ENCODE measurements at places on chromosomes 13 and 19.

DNA sequence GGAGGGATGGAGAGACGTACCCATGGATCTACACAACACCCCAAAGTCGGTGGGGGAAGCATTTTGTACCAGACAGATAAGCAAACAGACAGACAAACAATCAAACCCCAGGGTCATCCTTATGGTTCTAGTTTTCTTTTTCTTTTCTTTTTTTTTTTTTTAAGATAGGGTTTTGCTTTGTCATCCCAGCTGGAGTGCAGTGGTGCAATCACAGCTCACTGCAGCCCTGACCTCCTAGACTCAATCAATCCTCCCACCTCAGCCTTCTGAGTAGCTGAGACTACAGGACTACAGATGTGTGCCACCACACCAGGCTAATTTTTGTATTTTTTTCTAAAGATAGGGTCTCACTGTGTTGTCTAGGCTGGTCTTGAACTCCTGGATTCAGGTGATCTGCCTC, 17.9 kb upstream of the FBL start:
- no peak for DNase-seq

- DNase-seq = no peak
Measured at GRCh38 chr19:35018379-35018778, 11.9 kb upstream of the SCN1B start.

- DNase-seq = no peak
Measured at GRCh38 chr13:44710576-44710975, 134.4 kb upstream of the TSC22D1 start.

DNA sequence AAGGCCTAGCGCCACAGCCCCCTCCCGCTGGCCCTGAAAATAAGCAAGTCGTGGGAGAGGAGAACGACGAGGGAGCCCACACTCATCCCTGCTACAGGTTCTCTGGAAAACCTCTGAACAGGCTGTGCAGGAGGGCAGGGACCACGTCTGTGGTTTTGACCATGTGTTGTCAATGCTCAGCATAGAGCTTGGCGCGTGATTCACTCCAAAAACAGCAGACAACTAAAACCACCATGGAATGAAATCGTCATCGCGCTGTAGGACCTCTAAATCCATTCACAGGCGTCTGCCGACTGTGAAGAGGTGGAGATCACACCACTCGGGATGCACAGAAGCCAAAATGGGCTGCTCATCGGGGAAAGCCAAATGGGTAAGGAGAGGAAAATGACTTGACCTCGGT, 121.3 kb downstream of the COL4A1 start:
- no peak for DNase-seq

GRCh38 chr19:35742121-35742724, at the start of gene IGFLR1:
Gene IGFLR1 (minus strand): TSS chr19:35742452. CDS start chr19:35741180, 1,272 bp downstream.
- DNase-seq = no peak

GRCh38 chr19:53942001-53942786, 20.5 kb upstream of the CACNG8 start:
- DNase-seq = no peak

DNA sequence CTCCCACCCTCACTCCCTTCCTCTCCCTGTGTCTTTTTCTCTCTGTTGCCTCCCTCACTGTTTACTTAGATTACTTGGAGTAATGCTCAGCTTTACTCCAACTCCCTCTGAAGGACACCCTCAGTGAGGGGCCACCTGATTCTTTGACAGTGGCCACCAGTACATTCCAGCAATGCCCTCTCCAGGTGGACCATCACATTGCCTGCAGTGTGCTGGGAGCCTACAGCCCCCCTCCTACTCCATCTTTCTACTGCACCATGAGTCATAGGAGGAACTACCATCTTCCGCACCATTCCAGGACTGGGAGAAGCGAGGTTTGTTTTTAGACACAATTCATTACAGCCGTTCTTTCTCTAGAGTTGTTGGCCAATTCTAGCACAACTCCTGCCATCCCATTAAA, 96.6 kb upstream of the POSTN start:
- DNase-seq = no peak

DNA sequence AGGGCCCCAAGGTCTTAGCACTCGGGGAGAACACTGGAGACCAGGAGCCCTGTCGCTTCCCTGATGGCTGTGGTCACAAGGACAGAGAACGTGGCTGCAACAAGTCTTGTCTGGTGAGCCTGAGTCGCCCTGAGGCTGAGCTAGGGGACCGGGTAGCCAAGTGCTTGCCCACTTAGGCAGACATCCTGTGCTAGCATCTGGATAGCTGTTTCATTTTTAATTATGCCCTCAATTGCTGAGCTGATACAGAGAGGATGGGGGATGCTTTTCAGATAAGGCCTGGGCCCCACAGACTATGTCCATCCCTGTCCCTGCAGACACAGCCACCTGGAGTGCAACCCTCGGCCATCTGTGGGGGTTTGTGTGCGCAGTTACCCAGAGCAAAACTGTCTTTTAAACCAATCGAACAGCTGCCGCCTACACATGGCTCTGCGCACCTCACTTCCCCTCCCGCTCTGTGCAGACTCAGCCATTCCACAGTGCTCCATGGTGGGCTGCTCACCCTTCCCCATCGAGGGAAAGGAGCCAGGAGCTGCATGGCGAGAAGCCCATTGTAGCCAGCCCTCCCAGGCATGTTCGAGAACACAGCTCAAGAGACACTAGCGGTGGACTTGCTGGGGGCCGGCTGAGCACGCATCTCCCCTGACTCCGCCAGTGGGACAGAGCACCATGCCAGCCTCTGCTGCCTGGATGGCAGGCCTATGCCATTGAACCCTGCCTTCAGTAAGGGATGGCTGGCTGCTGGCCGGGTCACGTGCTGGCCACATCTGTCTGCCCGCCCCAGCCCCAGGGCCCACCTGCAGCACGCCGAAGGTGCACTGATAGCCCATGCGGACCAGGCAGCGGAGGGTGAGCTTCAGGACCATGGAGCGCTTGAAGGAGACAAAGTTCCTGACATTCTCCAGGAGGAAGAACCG, 19.4 kb upstream of the EIF3G start:
- DNase-seq = no peak

DNA sequence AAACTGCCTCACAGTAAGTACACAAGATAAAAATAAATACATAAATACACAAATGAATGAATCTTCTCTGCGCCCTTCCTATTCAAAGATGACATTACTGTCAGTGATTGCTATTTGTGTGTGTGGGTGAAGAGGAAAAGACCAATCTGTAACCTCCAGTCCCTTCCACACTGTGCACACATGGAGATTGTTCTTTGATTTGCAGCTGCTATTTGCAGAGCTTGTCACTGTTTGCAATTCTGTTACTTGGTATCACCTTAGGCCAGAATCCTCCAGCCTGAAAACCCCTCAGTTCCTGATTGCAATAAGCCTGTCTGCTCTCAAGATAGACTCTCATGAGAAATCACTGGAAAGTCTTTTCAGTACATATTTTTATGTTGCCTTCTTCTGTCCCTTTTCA, 1314.9 kb downstream of the PCDH9 start:
- DNase-seq = no peak

GRCh38 chr19:13398780-13399726, 107.2 kb downstream of the CACNA1A start:
- DNase-seq = no peak

DNA sequence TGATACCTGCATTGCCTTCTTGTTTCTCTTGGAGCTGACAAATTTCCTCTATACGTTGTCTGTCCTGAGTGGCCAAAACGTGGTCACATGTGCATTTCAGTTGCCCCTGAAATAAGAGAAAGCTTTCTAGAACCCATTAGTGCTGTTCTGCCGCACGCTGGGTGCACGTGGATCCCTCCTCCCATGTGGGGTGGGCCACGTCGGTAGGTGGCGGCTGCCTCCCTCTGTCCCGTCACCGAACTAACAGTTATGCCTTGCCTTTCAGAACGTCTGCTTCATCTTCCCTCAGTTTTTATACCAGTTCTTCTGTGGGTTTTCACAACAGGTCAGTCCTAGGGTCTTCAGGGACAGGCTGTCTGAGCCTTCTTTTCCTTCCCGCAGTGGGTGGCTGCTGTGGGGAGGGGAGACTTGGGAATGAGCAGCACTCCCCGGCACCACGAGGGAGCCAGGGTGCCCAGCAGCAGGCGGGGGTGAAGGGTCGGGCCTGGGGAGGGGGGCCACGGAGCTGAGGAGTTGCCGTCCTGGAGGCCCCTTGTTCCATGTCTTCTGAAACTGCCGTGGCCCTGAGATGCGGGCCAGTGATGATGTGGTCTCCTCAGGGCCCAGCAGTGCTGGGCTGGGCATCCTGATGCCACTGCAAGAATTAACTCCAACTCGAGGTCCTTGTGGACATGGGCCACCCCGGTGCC, 109.7 kb upstream of the MCF2L start:
- DNase-seq = no peak

Measured in small intestine (tissue), 16 donors.